ENCODE measurements at places on chromosomes 11 and 22.

GRCh38 chr11:63841554-63841953 lies 2.6 kb downstream of the MARK2 start:
- DNase-seq, result peak; percentile 35

DNA sequence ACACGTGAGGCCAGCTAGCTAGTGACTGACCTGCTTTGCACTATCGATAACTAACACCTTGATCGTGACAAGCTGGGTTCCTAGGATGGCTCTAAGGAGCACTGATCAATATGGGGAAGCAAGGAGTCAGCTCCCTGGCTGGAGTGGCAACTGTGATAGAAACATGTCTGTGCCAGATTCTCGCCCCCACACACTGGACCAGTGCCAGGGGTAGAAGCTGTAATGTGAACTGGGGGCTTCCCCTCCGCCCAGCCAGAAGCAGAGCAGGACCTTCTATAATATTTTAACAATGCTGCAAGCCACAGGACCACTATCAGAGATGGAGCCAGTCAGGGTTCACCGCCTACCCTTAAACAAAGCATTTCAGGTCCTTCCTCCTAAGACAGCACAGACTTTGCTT lies 96.5 kb downstream of the DSCAML1 start:
- DNase-seq, result no peak

- no peak for DNase-seq
Observed at GRCh38 chr11:30586251-30587144, at the start of gene MPPED2. Gene MPPED2 (minus strand): TSS chr11:30586353. CDS start chr11:30580373, 5,980 bp downstream.

DNA sequence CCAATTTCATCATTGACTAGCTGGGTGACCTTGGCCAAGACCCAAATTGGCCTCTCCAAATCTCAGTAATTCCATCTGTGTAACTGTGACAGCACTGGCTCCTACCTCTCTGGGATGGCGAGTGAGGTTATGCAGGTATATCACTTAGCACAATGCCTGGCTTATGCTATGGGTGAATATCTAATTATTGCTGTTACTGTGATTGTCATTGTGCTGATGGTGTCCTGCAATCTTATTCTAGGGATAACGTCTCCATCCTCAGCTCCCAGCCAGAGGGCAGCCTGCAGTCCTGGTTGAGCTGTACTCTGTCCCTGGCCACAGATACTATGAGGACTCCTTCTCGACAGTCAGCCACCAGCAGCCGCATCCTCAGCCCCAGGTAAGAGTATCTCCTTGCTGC lies 164.8 kb upstream of the SEZ6L start:
- DNase-seq, result no peak

GRCh38 chr11:75679566-75679965 lies 10.7 kb upstream of the MAP6 start:
- DNase-seq, result no peak

- peak; percentile 53 for DNase-seq
Observed at GRCh38 chr11:19995145-19995544, 165.1 kb downstream of the DBX1 start.

GRCh38 chr11:109037856-109038780 lies 373.2 kb downstream of the DDX10 start:
- DNase-seq, result peak; percentile 93

DNA sequence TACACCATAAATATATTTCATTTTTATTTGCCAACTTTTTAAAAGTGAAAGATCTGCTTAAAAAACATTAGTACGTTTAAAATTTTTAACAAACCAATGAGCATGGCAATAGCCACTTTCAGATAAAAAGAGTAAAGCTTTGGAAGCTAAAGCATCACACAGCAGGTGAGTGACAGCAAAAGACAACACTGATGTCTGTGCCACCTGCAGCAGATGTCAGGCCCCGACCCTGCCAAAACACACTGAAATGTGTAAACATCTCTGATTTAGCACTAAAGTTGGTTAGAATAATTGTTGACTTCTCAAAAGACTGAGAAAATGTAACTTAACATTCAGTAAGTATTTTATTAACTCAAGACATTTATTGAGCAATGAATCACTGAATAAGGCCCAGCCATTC lies 232.9 kb downstream of the DLG2 start:
- DNase-seq, result no peak

- DNase-seq, result no peak
Observed at GRCh38 chr11:124233376-124233775, 7.5 kb upstream of the OR8G1 start.

GRCh38 chr11:46649180-46649738 lies 31.9 kb downstream of the ATG13 start:
- DNase-seq, result peak; percentile 96

DNA sequence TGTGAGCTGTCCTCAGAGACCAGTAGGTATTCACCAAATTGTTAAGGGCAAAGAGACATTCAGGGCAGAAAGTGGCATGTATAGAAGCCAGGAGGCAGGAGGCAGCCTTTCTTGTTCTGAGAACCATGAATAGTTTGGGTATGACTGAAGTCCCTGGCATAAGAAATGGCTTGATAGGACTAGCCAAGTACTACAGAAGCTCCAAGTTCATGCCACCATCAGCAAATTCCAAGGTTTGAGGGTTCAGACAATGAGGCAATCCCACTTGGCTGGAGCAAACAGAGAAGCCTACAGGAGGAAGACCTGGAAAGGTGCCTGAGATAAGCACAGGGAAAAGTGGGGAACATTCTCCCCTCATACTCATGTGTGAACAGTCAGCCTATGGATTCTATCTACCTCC lies 25.8 kb downstream of the XRRA1 start:
- no peak for DNase-seq

GRCh38 chr11:37947821-37948220 lies 1349.8 kb upstream of the RAG2 start:
- no peak for DNase-seq

GRCh38 chr22:39090426-39091064 lies 6.5 kb upstream of the APOBEC3H start:
- no peak for DNase-seq

- no peak for DNase-seq
Observed at GRCh38 chr11:32310214-32310601, 125.1 kb downstream of the WT1 start.

GRCh38 chr11:40323241-40323640 lies 1136.2 kb downstream of the LRRC4C start:
- no peak for DNase-seq

DNA sequence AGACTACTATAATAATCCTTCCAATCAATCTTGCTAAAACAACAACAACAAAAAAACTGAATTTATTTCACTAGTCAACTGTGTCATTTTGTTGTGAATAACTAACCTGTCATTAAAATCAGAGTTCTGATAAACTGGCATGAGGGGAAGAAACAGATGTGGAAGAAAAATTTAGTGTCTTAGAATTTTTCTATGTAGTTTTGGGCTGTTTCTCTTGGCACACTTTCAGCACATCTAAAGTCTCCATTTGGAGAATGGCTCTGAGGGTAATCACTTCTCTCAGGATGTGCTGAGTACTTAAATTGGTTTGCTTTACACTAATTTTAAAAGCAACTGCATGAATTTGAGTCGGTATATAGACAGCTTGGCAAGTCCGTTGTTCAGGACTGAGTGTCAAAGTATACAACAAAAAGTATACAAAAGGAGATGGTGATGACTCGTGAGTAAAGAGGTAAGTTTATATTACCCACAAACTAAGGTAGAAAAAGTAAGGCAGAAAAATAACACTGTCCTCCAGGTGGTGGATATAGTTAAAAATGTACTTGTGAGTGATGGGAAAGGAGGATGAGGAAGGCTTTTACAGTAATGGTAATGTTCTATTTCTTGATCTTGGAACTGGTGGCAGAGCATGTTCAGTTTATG lies 10.2 kb downstream of the HTATIP2 start:
- no peak for DNase-seq

- DNase-seq, result no peak
Observed at GRCh38 chr11:67998150-67999045, 5.5 kb downstream of the UNC93B1 start.

DNA sequence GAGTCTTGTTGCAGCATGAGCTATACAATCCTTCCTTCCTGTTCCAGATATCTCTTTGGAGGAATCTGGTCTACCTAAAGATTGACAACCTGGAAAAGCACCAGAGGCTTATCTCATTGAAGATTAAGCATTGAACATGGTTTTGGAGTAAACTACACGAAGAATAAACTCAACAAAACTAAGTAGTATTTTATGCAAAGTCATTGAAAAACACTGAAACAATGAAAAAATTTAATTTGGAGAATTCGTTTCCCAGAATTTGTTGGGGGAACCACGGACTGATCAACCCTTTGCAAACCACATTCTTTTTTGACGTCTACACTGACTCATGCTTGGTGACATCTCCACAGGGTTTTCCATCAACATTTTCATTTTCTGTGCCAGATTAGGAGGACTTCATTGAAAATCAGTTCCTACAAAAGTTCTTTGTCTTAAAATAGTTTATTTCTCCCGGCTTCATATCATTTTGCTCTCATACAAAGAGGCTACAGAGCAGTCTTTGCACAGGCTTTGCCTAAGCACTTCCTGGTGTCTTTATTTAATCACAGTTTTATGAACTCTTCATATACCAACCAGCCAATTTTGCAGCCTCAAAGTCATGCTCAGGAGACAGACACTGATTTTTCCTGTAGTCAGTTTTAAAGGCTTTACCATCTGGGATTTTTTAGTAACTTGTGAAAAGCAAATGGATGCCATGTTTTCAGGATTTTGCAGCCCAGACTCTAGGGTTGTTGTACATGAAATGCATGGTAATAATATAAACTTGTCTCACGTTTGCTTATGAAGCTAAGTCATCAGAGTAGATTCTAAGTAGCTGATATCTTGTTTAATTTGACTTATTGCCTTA lies 186.3 kb downstream of the C11orf91 start:
- DNase-seq, result no peak

- DNase-seq, result peak; percentile 46
Observed at GRCh38 chr11:110463153-110463552, 33.4 kb downstream of the FDX1 start.

GRCh38 chr22:20577549-20577975 lies 70.2 kb downstream of the MED15 start:
- DNase-seq, result no peak

GRCh38 chr11:31940371-31941037 lies 129.4 kb upstream of the PAX6 start:
- DNase-seq, result peak; percentile 32

DNA sequence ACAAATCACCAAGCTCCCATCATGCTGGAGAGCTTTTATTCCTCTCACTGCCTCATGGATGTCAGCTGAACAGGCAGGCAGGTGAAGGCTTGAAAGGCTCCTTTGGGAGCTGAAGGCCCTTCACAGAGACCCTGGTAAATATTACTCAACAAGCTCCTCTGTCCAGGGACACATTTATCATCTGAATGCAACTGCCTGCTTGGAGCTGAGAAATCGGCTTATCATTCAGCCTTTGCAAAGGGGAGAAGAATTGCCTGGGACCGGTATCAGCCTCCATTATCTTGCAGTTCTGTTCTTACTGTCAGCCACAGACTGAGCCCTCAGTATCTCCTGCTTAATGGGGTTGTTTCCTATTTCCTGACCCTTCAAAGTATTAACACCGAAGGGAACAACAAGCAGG lies 113.8 kb upstream of the PITPNB start:
- no peak for DNase-seq

DNA sequence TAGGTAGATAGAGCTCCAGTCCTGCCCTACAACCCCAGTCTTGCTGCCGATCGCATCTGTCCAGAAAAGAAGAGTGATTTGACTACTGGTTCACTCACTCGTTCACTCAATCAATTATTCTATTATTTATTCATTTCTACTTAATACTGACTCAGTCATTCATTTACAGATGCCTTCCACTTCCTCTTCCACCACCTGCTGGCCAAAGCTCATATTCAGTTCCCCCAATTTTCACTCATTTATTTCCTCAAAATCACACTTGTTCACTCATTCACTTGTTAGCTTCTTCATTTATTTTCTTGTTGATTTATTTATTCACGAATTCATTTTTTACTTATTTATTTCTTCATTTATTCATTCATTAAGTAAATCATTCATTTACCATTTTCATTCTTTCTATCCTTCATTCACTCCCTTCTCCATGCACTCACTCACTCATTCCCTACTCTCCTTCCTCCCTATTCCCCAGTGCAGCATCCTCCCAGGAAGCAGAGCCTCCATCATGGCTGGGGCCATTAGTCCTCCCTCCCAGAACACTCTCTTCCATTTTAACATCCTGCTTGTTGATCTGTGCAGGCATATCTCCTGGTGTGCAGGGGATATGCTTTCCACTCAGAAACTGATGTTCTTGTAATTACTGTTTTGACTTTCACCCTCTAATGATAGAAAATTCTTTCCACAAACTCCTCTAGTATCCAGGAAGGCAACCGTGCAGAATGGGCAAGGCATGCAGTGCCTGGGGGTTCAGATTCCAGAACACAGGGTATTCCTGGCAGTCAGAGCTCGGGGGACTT lies 281.0 kb downstream of the TENM4 start:
- no peak for DNase-seq

DNA sequence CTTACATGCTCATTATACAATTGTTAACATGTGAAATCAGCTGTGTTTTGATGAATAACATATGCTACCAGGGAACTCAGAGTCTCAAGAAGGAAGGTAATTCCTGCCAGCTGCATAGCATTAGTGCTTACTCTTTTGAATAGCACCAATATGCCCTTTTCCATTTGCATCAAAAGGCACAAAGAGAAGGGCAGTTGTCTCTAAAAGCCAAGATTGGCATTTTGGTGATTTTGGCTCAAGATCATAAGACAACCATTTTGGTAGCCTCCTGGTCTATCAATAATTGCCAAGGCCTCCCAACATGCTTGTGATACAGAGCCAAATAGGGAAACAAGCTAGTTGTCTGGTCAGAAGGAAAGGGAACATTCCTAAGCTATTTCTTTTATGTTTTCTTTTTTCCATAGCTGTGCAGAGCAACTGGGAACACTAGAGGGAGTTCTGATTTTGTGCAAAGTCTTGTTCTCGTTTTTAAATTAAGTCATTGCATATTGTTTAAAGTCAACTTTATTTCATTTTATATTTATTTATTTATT lies 416.7 kb upstream of the CHORDC1 start:
- peak; percentile 49 for DNase-seq

- DNase-seq, result no peak
Observed at GRCh38 chr11:113697756-113698407, 8.2 kb downstream of the TMPRSS5 start.

- peak; percentile 96 for DNase-seq
Observed at GRCh38 chr11:58905721-58906547, 33.4 kb upstream of the GLYATL1 start.

DNA sequence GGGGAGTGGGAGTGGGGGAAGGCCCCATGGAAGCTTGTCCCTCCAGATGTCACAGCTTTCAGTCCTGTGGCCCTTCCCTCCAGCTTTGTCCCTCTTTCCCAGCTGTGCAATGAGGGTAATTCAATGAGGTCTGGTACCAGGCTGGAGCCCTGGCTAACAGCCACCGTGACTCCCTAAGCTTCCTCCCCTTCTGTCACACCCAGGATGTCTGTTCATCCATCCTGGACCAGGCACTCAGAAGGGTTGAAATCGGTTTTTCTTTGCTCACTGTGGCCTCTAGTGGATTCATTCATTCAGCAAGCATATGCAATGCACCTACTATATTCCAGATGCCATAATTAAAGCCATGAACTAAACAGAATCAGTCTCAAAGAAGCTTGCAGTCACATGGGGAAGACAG lies 38.7 kb downstream of the SYT13 start:
- DNase-seq, result no peak

- DNase-seq, result no peak
Observed at GRCh38 chr11:97237151-97237550, 847.3 kb downstream of the JRKL start.

GRCh38 chr11:14977101-14977880 lies 5.1 kb upstream of the CALCA start:
- DNase-seq, result no peak

All from fibroblast of skin of right quadriceps (primary cell).